ENCODE measurements at places on chromosomes 6 and 20.

- DNase-seq = no peak
Measured at GRCh38 chr6:55494411-55494810, 84.6 kb downstream of the HMGCLL1 start.

- no peak for DNase-seq
Measured at GRCh38 chr6:27280064-27280539, 32.0 kb downstream of the POM121L2 start.

DNA sequence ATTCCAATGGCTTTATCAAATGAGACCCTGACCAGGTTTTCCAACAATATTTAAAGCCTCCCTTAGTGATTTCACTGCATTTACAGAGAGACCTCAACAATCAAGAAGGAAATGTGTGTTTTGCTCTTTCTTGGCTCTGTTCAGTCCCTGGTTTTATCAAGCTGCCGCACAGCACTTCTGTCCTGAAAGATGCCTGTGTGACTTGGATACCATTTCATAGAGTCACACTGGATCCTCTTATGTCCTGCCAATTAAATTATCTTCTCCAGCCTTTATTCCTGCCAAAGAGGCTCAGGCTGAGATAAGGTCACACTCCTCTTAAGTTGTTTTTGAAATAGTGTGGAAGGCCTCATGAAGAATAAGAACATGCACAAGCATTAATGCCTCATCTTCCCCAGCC, 197.0 kb upstream of the RNF217 start:
- DNase-seq = no peak

GRCh38 chr6:4606821-4607704, 169.1 kb upstream of the CDYL start:
- DNase-seq = no peak

GRCh38 chr6:48978016-48978415, 485.0 kb downstream of the MMUT start:
- DNase-seq = no peak

DNA sequence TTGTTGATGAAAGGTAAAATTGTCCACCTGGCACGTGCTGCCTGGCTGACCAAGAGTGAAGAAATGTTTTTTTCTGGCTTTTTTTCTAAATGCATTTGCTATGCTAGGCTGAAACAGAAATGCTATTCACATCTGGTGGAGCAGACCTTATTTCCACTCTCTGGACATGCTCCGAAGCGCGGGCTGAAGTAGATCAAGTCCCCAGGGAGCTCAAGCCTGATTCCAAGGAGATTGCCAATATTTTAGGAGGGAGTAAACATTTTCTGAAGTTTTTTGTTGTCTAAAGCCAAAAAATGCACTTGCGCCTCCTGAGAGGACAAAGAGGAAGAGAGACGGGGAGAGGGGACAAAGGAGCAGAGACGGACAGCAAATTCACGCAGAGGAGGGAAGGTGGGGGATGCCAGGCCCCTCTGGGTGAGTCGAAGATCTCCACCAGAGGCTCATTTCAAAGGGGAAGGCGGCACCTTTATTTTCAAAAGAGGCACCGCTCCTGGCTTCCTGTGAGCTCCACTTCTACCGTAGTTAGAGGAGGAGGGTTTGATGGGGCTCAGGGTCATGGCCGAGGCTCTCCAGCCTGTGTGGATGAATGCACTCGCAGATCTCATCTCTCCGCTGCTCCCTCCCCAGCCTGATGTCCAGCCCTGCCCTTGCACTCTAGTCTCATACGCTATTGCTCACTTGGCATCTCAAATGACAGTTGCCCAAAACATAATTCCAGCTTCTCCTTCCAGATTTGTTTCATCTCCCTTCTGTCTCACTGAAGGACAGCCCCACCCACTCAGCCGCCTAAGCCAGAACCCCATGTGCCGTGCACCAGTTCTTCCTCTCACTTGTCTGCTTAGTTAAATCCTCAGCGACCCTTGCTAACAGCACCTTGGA, 23.1 kb upstream of the SMOC2 start:
- no peak for DNase-seq

- DNase-seq = no peak
Measured at GRCh38 chr6:119677384-119677783, 327.8 kb upstream of the MAN1A1 start.

DNA sequence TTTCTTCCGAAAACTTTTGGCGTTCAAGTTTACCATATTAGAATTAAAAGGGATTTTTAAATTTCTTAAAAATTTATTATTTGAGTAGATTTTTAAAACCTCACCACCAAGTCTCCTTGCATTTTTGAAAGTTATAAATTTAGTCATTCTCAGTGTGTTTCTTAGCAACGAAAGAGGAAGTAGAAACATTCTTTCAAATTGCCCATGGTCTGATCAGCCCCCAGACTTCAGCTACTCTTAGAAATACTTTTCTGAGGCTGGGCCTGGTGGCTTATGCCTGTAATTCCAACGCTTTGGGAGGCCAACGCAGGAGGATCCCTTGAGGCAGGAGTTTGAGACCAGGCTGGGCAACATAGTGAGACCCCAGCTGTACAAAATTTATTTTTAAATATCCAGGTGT, 15.1 kb upstream of the RTF2 start:
- no peak for DNase-seq

DNA sequence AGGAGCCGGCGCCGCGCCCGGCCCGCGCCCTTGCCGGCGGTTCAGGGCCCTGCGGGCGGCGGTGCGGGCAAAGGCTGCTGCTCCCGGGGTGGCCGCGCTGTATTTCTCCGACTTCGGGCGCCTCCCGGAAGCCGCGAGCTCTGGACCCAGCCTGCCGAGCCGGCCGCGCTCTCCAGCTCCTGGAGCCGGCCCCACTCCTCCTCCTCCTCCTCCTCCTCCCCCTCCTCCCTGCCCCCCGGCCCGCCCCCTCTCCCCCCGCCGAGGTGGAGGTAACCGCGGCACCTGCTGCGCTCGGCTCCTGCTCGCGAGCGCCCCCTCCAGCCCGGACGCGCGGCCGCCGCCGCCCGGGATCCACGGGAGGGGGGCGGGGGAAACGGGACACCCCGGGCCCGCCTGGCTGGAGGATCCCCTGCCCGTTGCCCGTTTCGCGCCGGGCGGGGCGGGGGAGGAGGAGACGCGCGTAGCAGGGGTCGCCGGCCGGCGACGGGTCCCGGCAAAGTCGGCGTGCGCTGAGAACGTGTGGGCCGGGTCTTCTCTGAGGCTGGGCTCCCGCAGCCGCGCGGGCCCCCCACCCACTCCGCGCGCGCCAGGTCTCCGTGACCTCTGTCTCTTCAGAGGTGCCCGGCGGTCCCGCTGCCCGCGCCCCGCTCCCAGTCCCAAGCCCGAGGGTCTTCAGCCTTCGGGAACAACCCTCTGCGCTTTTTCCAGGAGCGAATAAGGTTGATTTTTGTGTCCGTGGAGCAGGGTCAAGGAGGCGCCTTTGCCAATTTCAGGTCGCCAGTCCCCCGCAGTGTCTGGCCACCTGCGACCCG, at the start of gene SLC22A23:
SLC22A23 (minus strand) TSS at position 153 of the 812 bp plus-strand sequence. CDS start 491 bp downstream, outside the sequence.
- DNase-seq = peak; percentile 95

All from 8988T (cell line).